ENCODE measurements at places on chromosomes 11 and 22.

- peak; percentile 27 for DNase-seq
Observed at GRCh38 chr22:35894937-35895708, 133.5 kb downstream of the RBFOX2 start.

DNA sequence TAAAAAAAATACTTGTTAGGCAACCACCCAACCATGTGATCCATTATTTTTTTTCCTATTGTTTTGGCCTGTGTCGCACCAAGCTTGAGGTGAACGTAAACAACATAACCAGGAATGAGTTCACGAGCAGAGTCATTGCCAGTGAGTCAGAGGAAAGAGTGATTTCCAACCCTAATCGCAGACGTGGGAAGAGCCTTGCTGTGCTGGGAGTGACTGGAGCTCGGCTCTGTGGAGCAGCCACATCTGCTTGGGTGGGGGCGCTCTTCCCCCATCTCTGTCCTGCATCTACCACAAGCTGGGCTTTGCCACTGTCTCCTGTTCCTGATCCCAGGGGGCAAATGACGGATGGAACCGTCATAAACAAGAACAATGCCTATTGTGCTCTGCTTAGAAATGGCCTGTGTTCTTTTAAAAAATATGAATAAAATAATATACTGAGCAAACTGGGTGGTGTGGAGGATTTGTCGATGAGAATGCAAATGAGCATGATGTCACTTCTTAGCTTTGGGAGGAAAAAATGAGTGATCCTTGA, 210.0 kb downstream of the KIRREL3 start:
- no peak for DNase-seq

GRCh38 chr11:87266751-87267150, 229.0 kb downstream of the TMEM135 start:
- DNase-seq = no peak

DNA sequence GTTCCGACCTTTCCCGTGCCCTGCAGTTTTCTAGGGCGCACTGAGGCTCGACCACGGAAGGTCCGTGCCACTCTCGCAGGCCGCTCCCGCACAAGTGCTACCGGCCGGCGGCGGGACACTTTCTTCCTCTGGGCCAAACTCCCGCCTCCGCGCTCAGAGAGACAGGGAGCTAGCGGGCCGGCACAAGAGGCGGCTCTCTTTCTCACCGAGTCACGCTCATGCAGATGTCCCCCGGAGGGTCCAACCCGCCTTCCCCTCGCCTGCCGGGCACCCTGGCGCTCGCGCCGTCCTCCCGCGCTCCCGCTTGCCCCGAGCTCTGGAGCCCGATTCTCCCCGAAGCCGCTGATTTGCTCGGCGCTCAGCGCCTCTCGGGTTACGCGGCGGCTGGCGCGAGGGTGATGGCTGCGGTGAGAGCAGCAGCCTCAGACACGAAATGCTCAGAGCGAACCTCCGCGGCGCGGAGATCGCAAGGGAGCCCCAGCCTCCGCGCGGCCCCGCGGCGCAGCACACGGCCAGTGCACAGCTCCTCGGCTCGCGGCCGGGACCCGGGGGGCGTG, 1.0 kb downstream of the LMO1 start:
- no peak for DNase-seq

GRCh38 chr11:115873813-115874212, 369.6 kb upstream of the CADM1 start:
- no peak for DNase-seq

DNA sequence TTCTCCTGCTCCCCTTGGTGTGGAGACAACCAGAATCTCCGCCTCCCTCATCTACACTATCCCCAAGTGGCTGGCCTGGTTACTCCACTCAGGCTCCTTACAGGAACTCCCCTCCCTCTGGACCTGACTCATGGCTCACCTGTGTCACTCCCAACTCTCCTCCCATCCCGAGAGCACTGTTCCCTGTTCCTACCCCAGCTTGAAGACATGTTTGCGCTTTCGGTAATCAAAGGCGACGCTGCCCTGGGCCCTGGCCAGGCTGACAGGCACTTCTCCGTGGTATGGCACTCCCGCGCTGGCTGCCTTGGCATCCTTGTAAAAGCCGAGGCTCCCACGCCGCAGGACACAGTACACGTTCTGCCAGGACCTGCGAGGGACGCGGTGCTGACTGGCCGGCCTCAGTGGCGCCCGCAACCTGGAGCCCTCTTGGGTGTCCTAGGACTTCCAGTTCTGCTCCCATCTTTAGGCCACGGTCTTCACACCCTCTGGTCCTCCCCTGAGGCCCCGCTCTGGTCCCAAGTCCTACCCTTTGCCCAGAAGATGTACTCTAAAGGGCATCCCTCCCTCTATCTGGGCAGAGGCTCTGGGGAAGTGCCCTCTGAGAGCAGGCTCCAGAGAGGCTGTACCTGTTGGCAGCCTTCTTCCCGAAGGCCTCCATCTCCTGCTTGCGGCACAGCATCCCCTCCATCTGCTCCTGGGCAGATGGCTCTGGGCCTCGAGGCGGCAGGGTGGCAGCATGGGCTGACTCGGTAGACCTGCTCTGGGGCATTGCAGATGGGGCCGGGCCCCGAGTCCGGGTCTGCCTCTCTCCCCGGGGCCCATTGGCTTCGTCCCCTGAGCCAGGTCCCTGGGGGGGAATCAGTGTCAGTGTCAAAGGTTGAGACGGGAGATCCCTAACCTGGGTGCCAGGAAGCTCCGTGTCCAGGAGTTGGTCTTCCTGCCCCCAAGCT, 9.4 kb upstream of the RBM4B start:
- DNase-seq = no peak

GRCh38 chr22:20211997-20212753, 55.9 kb downstream of the RTN4R start:
- no peak for DNase-seq

DNA sequence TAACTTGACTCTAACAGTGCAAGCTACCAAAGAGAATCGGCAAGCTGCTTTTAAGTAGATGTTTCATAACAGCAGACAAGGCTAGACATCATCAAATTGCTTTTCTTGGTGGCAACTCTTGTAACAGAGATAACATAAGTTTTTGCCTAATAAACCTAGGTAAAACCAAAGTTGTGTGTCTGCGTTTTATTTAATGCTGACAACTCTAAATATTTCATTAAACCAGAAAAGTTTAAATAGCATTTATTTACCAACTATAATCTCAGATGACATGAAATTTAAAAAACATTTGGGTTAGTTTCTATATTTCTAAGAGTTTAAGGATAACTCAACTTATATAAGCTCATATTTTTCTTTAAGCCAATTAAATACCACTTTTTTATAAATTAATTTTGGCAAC, 19.3 kb upstream of the IFITM3 start:
- DNase-seq = no peak

DNA sequence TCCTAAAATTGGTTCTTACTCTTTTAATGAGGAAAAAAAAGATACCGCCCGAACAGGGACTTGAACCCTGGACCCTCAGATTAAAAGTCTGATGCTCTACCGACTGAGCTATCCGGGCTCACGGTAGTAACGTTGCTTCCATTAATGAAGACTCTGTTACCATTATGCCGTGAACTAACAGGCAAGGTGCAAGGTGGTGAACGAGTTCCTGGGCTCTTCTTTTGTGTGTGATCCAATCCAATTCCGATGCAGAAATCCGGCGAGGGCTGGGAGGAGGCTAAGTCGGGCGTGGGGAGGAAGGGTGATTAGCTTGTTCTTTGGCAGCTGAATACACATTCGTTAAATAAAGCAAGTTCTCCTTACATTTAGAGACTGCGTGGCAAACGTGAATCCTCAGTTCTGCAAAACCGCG, 49.0 kb downstream of the OR4D9 start:
- DNase-seq = no peak

- no peak for DNase-seq
Observed at GRCh38 chr11:84413549-84413948, 1127.4 kb upstream of the CCDC90B start.

- DNase-seq = no peak
Observed at GRCh38 chr11:104594228-104594958, 303.9 kb downstream of the CASP12 start.

GRCh38 chr11:35138058-35138457, 913 bp upstream of the CD44 start:
- no peak for DNase-seq

- no peak for DNase-seq
Observed at GRCh38 chr22:32375678-32376450, 18.2 kb downstream of the RFPL3 start.

DNA sequence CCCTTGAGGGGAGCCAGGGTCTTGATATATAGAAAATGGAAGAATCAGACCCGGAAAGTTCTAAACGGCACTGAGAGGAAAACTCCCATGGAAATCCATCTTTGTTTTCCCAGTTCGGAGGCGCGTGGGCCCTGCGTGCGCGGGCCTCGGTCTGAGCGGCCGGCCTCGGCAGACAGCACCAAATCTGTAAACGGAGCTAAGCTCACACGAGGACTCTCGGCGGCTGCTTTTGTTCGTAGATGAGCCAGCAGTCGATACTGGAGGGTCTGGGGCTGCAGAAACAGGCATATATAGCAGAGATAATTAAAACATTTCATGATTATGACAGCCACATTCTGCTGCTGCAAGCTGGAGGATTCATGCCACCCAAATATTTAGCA, 68.5 kb upstream of the PPARA start:
- no peak for DNase-seq

GRCh38 chr11:125939081-125939521, 6.7 kb upstream of the VSIG10L2 start:
- no peak for DNase-seq

GRCh38 chr11:128342511-128343134, 244.7 kb downstream of the ETS1 start:
- DNase-seq = no peak

DNA sequence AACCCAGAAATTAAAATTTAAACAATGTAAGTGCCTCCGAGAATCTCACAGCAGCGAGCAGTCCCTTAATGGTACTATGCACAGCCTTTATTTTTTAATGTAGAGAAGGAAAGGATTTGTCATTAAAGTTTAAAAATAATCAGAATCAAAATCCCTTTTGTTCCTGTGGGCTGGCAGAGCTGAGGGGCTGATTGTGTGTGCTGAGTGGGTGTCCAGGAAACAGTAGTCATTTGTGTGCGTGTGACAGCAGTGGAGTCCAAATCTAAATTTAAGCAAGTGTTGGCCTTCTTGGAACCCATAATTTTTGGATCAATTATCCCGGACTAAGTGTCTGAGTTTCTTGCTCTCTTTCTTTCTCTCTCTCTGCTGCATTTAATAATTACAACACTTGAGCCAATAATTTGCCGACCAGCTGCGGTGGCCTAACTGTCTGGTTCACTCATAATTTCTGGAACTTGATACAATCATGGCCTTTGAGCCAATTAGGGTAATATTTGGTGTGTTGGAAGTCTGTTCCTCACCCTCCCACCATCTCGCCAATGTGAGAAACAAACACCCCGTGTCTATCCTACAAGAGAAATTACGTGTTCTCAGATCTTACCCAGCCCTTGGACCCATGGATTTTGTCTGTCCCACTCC, 528.0 kb downstream of the SOX6 start:
- DNase-seq = no peak

GRCh38 chr11:79087238-79087960, 353.4 kb downstream of the TENM4 start:
- DNase-seq = no peak

DNA sequence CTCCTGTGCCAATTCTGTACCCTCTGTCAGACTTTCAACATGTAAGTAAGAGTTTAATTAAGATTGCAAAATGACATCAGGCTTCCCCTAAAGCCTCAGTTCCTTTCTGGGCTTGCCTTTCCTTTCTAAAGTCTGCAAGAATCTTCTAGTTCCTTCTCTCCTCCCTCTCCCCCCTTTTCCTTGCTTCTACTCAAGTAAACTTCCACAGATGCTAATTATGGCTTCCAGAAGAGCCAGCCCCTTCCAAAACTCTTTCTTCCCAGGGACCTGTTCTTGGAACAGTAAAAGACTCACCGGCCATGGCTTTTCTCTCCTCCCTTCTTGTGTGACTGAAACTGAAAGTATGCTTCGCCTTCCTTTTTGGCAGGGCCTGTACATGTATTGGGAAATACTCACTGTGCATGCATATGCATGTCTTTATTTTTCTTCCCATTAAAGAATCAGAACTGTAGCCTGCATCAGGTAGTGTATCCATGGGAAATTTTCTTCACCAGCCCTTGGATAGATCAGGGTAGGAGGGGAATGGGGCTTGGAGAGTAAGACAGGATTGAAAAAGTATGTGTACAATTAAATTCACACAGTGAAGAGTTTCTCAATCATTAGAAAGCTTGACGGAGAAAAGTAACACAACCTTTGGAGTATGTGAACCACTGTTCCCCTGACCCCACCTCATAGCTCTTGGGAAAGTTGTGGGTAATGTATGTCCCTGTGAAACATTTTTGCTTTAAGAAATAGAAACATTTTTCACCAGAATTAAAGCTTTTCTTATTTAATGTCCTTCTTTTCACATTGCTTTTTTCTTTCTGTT, at the start of gene CASP1:
Gene CASP1 (minus strand): TSS at position 332 of the 808 bp plus-strand sequence. CDS start 31 bp downstream, at position 301.
- no peak for DNase-seq

- DNase-seq = peak; percentile 74
Observed at GRCh38 chr11:78420255-78420764, 2.7 kb upstream of the GAB2 start.

GRCh38 chr22:50577987-50578775, at the start of gene CPT1B:
TSS of gene CPT1B (minus strand) at chr22:50578427. CDS start at chr22:50577915, 512 bp downstream.
- no peak for DNase-seq

DNA sequence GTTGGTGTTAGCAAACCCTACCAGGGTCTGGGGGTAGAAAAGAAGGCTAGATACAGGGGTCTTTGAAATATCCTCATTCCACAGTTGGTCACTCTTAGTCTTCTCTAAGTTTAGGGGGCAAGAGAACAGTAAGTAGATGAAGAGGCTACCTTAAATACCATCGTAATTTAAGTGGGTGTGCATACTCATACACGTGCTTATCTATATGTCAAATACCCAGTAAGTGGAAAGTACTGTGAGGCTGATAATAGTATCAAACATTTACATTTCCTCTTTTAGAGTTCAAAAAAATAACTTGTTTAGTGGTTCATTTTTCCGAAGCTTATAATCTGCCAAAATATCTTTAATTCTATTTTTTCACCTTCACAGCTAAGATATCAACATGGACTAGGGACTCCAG, 90.7 kb downstream of the WNT11 start:
- DNase-seq = no peak

- DNase-seq = no peak
Observed at GRCh38 chr22:44924710-44925109, 85.1 kb downstream of the PHF21B start.

GRCh38 chr11:67577951-67578350, 5.7 kb upstream of the GSTP1 start:
- no peak for DNase-seq

- DNase-seq = no peak
Observed at GRCh38 chr22:42626951-42627625, 12.4 kb upstream of the POLDIP3 start.

GRCh38 chr11:1505480-1505879, 18.9 kb upstream of the MOB2 start:
- DNase-seq = no peak

DNA sequence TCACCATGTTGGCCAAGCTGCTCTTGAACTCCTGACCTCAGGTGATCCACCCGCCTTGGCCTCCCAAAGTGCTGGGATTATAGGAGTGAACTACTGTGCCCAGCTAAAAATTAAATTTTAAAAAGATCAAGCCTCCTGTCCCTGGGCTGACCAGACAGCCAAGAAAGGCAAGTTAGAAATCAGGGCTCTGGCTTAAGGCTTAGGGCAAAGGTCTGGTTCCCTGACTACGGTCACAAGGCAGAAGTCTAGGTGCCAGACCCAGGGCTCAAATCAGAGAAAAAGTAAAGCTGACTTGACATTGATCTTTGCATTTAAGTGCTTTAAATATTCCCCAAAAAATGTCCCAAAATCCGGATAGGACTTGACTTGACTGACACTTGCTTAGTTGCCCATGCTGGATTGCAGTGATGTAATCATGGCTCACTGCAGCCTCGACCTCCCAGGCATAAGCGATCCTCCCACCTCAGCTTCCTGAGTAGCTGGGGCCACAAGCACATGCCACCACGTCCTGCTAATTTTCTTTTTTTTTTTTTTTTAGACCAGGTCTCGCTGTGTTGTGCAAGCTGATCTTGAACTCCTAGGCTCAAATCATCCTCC, 17.3 kb upstream of the CRKL start:
- no peak for DNase-seq

All from right renal cortex interstitium (tissue), 3 donors.